ENCODE measurements at places on chromosomes 2 and 18.

- DNase-seq: no peak
Observed at GRCh38 chr2:182597570-182598295, 118.3 kb upstream of the DNAJC10 start.

DNA sequence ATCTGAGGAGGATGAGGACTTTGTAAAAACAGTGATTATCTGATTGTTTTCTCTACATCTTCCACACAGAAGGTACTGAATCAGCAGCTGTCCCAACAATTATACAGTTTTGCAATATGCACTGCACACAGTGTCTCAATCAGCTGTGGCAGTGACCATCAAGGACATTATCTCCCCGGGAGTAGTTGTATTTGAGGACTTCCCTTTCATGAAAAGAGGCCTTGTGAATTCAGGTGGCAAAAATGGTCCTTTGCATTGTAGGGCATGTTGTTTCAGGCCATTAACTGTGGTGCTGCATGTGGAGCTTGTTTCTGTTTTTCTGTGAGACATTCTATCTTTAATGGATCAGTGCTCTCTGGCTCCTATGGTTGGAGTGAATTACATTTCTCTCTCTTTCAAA is 779.4 kb upstream of the FSHR start:
- no peak for DNase-seq

DNA sequence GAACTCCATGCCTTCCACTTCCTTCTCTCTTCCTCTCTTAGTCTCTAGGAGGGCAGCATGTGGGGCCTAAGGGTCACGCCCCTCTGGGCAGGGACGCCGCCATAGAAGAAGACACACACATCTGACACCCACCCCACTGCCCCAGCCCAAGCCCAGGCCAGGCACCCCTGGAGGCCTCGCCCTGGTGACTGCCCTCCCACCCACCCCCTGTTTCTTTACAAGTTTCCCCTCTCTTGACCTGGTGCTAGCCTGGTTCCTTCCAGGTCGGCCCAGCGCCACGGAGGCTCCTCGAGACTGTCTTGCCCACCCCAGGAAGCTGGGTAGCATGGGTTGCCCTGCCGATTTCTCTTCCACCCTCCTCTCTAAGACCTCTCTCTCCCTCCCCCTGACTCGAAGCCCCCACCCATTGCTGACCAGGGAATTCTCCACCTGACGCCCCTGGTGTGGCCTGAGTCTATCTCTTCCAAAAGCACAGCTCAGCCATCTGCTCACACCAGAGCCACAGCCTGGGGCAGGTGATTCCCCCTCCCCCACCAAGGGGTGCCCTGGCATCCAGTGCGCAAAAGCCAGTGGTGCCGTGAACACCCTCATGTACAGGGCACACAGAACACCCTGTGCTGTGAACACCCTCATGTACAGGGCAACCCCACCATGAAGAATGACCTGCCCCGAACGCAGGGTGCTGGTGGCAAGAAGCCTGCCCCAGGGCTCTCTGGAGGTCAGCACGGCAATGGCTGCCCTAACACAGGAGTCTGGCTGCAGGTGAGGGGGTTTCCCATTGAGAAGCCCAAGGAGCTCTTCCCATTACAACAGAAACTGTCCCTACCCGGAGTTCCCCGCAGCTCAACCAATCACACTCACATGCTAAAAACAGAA is 13.5 kb upstream of the SALL3 start:
- no peak for DNase-seq

- DNase-seq: no peak
Observed at GRCh38 chr2:20611844-20612356, 39.0 kb downstream of the HS1BP3 start.

DNA sequence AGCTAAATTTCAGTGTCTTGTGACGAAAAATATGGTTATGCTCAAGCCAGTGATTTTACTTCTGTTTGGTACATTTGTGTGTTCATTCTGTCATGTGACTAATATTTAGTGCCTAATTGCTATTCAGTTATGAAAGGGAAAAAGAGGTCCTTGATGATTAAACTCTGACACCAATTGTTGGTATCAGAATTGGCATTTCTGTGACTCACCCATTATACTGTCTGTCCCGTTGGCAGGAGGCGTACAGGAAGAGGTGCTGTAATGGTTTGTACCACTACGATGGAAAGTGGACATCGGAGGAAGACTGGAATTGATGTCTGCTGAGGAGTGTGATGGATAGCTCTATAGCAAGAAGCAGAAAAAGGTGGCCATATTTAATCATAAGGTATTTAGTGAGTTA is 310.4 kb upstream of the CCDC68 start:
- DNase-seq: no peak

GRCh38 chr2:181686576-181687185 is 6.4 kb upstream of the NEUROD1 start:
- no peak for DNase-seq

DNA sequence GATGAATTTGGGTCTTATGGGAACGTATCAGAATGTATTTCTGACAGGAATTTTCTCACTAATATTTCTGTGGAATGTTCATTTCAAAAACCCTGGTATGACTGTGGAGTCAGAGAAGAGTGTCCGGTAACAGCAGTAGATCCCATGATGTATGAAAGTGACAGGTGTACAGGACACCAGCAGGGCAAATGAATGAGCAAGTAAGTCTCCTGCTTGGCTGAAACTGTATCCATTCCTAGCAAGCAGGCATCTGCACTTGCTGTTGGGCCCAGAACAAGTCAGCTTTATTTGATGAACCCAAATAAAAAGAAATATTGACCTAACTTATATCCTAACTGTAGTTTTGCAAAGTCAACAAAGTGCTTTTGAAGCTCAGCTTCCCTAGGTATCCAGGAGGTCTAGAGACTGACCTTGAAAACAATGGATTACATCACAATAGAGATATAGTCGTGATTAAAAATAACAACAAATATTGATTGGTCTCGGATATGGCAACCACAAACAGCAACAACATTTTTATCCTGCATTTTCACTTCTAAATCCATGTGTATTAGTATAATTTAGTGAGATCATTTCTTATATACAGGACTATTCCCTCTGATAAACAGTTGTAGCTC is 37.6 kb downstream of the NXPH2 start:
- no peak for DNase-seq

GRCh38 chr2:64331114-64331645 is 122.8 kb upstream of the LGALSL start:
- DNase-seq: no peak

GRCh38 chr2:23092831-23093230 is 292.1 kb upstream of the KLHL29 start:
- no peak for DNase-seq

DNA sequence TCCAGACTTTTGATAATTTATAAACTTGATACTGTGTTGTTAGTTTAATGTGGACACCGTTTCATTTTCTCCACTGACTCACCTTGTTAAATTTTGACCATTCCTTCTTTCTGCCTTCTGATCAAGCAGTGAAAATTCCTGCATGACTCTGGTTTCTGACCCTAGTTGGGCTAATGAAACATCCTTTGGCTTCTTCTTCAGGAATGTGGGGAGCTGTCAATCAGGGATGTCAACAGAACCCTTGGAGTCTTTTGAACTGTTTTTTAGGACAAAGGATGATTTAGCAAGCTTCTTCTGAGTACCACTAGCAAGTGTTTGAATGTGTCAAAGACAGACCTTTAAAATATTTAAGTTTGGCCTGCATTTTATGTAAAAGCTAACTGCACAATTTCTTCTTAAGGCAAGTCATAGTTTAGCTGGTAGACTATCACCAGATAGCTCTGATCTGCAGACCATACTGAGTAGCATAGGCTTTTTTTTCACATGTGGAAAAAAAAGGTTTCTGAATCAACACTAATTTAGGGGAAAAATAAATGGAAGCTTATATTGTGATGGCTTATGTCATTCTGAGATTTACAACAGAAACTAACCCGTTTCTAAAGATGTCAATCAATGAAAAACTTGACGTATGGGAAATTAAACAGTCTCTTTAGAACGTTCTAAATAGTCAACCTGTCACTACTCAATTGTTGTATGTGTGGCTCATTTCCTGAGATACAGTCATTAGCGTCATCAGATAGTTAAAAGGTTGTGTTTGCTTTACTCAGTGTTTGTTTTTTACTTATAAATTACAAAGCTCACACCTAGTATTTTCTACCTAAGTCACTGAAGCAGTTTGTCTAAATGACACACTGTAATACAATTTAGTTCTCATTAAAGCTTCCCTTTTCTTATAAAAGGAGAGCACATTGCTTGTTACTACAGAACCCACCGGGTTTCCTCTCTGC is 311.4 kb downstream of the PTPRM start:
- DNase-seq: no peak

- peak; percentile 33 for DNase-seq
Observed at GRCh38 chr2:121648206-121649148, 785 bp downstream of the CLASP1 start.

DNA sequence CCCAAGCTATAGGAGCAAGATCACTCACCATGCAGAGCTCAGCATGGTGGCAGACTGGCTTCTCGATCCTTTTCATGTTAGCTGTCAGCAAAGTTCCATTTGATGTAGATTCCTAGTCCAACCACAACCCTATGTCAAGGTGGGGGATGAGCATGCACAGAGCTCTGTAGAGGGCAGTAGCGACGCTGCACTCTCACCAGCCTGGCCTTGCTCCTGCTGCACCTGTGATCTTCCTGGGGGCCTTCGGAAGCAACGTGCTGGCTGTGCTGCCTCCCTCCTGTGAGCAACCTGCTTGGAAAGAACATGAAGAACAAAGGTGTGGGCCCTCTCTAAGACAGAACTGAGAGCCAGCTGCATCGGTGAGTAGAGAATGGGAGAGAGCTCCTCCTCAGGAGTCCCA is 479.4 kb upstream of the MYT1L start:
- DNase-seq: no peak

DNA sequence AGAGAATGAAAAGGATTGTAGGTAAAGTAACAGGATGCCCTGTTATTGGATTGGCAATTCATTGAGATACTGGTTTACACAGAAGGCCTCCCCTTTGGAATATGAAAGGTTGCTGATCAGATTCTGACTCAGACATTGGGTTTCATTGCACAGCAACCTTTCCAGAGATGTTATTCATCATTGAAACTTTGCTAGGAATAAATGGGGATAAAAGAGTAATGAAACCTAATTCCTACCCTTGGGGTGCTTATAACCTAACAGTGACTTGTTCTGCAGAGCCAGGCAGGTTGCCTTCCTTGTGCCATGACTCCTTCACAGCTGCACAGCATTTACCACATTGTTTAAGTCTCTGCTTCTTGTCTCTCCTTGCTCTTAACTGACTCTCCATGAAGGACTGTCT is 5.0 kb downstream of the NAB1 start:
- no peak for DNase-seq

DNA sequence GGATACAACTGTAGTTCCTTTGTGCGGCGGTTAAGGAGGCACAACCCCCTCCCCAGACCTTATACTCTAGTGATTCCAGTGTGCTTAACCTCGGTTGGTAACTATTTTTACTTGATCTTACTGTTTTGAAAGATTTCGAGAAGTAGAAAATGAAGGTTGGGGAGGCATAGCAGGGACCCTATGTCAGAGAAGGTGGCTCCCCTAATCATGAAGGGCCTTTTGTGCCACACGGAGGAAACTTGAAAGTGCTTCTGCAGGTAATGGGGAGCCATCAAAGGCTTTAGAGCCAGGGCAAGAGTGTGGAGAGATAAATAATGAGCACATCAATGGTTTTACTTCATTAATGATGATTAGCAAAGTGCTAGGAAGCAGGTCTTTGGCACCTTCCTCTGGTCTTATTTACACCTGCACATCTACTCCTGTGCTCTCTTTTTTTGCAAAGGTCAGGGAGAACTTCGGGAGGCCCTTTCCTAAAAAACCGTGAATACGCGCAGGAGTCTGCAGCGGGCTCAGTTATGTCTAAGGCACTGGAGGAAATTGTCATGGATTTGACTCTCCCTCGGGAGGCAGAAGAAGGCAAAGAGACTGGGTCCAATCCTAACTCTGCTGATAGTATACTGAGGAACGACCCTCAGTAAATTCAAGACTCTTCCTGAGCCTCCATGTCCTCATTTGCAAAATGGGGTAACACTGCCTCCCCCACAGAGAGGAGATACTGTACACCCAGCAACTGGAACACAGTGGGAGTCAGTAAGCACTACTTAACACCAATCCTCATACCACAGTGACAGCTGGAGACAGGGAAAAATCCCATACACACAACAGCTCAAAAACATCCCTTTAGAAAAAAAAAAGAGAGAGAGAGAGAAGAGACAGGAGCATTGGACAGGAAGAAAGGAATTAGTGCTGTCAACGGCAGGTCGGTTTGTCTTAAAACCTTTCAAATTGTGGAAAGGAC is 81.6 kb downstream of the DDX1 start:
- DNase-seq: no peak

GRCh38 chr2:207749873-207750272 is 19.8 kb downstream of the FZD5 start:
- no peak for DNase-seq

GRCh38 chr2:169734169-169734847 is 676 bp downstream of the KLHL23 start:
- DNase-seq: peak; percentile 48

DNA sequence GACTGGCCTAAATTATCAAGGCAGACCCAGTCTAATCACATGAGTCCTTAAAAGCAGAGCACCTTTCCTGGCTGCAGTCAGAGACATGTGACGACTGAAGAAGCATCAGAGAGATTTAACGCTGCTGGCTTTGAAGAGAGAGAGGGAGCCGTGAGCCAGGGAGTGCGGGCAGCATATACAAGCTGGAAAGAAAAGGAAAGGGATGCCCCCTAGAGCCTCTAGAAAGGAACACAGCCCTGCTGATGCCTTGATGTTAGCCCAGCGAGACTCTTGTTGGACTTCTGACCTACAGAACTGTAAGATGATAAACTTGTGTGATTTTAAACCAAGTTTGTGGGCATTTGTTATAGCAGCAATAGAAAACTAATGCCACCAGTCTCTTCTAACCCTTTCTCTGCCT is 58.1 kb downstream of the HEATR5B start:
- DNase-seq: no peak

DNA sequence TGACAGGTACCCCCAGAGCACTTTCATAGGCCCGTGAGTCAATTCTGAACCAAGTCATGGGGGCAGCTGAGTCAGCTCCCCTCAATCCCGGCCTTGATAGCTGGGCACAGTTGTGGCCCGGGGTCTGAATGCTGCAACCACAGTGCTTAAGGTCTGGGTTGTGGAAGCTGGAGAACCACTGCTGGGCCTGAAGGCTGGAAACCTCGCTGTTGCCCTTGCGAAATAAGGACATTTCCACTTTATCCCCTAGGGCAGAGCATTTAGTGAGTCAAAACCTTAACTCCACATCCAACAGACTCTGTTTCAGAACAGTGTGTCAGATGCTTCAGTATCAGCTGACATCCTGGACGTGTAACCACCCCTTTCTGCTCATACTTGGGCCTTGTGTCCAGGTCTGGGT is 58.6 kb downstream of the SP110 start:
- no peak for DNase-seq

- DNase-seq: no peak
Observed at GRCh38 chr2:161384864-161385263, 31.2 kb upstream of the TBR1 start.

- no peak for DNase-seq
Observed at GRCh38 chr2:104502901-104503300, 351.0 kb upstream of the POU3F3 start.

- no peak for DNase-seq
Observed at GRCh38 chr18:26536664-26537063, 11.7 kb downstream of the KCTD1 start.

GRCh38 chr2:112725545-112726457 is 5.0 kb downstream of the NT5DC4 start:
- peak; percentile 79 for DNase-seq
